ENCODE measurements at places on chromosomes 6 and 20. TPM values are rescaled to one million over a fixed set of nuclear protein-coding genes. Genes with fewer than 3 reads are reported as not detected.

The TINAG gene
- not detected for total RNA-seq

The STK4 gene
- total RNA-seq, result 149 TPM

The RTEL1 gene
- 62.3 TPM for total RNA-seq

The DEFB132 gene
- not detected for total RNA-seq

The BTNL2 gene
- total RNA-seq, result not detected

The FAM209A gene
- total RNA-seq, result 0.73 TPM

The ID4 gene
- total RNA-seq, result 0.08 TPM

The KHDC1L gene
- not detected for total RNA-seq

The HLA-DMB gene
- 1.4 TPM for total RNA-seq

DNA sequence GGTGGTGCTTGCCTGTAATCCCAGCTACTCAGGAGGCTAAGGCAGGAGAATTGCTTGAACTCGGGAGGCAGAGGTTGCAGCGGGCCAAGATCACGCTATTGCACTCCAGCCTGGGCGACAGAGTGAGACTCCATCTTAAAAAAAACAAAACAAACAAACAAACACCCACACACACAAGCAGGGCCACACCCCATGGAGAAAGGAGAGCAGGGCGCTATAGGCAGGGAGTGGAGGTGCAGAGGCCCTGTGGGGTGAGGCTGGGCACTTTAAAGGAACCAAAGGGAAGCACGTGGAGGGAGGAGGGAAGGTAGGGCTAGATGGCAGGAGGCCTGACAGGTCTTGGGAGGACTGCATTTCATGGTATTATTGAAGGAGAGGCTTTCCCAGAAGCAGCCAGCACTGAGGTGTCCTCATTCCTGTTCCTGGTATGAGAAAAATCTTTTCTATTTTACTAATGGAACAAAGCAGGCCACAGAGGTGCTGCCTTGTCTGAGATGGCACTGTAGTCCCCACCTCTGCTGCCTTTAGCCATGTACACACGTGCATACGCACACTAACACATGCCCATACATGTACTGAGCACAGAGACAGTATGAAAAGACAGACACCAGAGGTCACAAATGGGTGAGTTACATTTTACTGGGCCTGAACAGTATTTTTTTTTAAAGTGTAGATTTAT is 44.0 kb downstream of the BCAS4 start:
- DNase-seq, result no peak

GRCh38 chr20:1664911-1665310 is 7.3 kb upstream of the SIRPG start:
- DNase-seq, result peak; percentile 53

DNA sequence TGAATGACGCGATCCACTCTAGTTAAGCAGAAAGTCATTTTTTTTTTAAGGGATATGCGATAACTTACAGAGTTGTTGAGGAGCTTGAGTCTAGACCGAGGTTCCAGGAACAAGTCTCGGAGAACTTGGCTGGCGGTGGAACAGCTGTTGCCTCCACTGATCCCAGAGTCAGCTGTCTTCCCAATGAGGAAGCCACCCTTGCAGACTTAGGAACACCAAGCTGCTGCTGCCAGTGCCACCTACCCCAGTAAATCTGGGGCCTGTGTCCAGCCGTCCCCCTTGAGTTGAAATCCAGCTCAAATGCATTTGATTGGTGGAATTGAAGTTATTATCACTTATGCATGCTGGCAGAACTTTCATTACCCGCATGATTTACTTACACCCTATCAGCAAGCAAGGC is 6.7 kb downstream of the PFDN4 start:
- DNase-seq, result no peak

DNA sequence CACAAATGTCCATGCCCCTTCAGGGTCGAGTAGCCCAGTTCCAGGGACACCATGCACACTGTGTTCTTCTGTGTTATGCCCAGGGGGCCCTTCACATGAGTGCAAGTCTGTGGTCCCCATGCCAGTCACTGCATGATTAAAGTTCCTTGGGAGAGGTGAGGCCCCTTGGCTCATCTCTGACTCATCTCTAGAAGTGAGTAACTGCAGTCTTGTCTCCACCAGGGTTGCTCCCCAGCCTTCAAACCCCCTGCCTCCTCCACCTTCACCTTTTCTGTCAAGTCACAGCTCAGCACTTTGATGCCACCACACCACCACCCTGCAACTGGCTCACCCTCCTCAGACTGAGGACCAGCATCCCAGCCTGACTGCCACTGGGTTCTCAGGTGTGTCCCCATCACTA is 161.7 kb downstream of the UNC5CL start:
- DNase-seq, result no peak

DNA sequence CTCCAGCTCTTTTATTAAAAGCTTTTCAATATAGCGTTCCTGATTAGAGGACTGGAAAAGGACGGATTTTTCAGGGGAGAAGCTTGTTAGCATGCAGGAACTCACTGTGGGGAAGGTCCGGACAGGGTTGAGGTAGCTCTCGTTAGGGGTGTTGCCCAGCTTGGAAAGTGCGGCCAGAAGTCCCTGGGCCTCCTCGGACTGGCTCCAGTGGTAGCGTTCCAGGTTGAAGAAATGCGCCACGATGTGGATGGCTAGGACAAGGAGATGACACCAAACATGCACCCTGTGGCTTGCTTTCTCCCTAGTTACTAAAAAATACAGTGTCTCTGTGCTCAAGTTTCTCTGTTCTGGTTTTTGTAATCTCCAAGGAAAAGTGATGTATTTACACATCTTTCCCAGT is 12.5 kb downstream of the NOX3 start:
- DNase-seq, result no peak

DNA sequence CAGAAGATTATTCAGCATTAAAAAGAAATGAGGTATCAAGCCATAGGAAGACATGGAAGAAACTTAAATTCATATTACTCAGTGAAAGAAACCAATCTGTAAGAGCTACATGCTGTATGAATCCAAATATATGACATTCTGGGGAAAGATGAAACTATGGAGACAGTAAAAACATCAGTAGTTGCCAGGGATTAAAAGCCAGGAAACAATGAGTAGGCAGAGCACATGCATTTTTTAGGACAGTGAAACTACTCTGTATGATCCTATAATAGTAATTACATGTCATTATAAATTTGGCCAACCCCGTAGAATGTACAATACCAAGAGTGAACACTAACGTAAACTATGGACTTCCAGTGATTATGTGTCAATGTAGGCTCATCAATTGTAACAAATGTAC is 92.8 kb upstream of the RNF217 start:
- no peak for DNase-seq

DNA sequence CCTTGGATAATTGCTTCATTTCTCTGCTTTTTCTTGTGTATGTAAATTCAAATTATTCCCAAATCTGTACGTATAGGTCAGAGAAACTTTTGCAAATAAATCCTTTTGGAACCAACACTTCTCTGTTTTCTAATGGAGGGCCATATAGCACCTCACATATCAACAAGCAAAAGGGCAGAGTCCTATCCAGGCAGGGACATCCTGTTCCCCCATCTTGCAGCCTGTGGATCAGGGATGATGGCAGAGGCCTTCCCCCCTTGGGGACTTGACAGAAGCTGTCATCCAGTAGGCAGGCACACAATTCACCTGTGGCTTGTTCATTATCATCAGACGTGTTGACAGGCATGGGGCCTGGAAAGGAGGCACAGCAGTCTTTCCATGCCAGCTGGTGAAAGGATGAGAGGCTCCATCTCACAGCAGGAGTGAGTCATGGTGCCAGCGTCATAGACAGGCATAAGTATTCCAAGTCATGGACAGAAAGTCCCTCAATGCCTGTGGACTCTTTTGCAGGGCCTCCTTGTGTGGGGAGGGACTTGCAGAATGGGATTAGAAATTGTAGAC is 31.8 kb upstream of the PLEKHG1 start:
- no peak for DNase-seq

DNA sequence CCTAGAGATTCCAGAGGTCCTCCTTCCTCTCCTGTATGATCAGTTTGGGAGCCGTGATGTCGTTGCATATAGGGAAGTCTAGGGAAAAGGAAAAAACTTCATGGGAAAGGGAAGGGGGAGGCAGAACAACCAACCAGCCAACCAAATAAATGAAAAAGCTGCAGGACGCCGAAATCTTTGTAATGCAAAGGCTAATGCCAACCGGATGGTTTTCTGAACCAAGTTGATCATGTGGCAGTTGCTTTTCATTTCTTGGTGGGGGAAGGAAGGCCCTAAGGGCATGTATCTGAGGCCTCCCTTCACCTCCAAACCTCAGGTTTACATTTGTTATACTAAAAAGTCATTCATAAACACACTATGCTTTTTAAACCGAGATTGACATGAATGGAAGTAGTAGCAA is 167.2 kb downstream of the ARID1B start:
- DNase-seq, result no peak

GRCh38 chr20:45545754-45546453 is 1.3 kb downstream of the EPPIN start:
- no peak for DNase-seq

DNA sequence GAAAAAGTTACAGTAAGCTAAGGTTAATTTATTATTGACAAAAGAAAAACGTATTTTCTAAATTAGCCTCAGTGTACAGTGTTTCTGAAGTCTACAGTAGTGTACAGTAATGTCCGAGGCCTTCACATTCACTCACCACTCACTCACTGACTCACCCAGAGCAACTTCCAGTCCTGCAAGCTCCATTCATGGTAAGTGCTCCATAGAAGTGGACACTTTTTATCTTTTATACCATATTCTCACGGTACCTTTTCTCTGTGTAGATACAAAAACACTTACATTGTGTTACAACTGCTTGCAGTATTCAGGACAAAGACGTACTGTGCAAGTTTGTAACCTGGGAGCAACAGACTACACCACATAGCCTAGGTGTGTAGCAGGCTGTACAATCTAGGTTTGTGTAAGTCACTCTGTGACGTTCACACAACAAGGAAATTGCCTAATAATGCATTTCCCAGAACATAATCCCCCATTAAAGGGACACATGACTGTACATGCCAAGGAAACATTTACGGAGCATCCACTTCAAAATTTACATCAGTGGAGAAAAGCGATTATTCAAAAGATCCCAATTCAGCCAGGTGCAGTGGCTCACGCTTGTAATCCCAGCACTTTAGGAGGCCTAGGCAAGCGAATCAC is 133.4 kb downstream of the BANF2 start:
- DNase-seq, result no peak

GRCh38 chr6:129882510-129883023 is 21.5 kb upstream of the TMEM244 start:
- no peak for DNase-seq

DNA sequence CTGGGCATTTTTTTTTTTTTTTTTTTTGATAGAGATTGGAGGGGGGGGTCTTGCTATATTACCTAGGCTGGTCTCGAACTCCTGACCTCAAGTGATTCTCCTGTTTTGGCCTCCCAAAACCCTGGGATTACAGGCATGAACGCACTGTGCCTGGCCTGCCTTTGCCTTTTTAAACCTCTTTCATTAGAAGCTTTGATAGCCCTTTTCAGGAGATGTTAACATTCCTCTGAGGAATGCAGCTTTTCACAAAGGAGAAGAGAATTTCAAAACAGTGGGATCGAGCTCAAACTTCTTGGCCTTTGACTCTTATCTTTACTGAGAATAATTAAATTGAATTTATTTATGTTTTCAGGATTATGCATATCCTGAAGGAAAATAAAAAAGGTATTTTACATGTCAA is 31.3 kb downstream of the SLC26A8 start:
- DNase-seq, result no peak

DNA sequence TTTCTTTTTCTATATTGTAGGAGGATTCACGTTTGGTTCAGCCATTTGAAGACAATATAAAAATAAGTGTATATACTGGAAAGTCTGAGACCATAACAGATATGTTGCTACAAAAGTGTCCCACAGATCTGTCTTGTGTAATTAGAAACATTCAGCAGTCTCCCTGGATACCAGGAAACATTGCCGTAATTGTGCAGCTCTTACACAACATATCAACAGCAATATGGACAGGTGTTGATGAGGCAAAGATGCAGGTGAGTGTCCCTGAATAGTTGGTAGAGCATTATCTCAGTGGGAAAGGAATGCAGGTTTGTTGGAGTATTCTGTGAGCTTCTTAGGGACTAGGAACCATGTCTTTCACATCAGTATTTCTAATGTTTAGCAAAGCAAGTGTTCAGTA is 18.3 kb upstream of the ADGRF4 start:
- DNase-seq, result no peak
